Stimulated activated CD4-positive, alpha-beta T cell treated with anti-CD3 and anti-CD28 coated beads, Interleukin-1b, Interleukin-23, amount 100 ng/mL, for 1 hour (primary cell): ENCODE measurements at places on chromosomes 3 and 15.

GRCh38 chr15:101477851-101478362, 11.6 kb downstream of the PCSK6 start:
- DNase-seq = no peak

DNA sequence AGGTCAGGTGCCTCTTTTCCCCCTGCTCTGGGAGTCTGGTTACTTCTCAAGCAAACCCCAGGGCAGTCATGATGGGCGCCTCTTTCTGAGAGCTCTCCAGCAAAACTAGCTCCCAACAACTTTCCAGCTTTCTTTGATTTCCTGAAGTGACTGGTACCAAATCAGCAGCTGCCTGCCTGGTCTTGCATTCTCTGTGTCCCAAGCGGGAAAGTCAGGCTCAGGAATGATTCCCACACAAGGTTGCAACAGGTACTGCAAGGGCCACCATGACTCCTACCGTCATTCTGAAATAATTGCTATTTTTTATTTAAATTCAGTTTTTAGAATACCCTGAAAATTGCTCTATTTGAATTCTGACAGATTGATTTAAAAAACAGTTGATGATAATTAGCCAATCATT, 658.7 kb downstream of the SQOR start:
- no peak for DNase-seq

DNA sequence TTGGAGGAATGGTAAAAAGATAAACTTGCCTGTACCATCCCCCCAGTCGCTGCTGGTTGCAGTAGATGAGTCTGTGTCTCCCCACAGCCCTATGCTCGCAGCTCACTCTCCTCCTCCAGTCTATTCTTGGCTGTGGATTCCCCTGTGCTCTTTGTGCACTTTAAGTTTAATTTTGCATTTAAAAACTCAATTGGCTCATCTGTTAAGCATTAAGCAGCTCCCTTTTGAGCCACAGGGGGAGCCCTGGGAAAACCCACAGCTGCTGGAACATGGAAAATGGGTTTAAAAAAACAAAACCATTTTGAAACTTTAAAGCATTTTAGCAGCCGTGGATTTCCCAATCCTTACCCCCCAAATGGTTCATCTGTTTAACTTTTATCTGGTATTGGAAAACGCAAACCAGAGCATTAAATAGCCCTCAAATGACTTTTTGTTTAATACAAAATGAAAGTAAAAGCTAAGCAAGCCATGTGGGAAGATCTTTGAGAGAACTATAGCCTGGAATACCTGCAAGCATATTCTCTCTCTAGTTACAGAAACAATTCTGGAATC, 536.9 kb downstream of the ZIC1 start:
- no peak for DNase-seq

DNA sequence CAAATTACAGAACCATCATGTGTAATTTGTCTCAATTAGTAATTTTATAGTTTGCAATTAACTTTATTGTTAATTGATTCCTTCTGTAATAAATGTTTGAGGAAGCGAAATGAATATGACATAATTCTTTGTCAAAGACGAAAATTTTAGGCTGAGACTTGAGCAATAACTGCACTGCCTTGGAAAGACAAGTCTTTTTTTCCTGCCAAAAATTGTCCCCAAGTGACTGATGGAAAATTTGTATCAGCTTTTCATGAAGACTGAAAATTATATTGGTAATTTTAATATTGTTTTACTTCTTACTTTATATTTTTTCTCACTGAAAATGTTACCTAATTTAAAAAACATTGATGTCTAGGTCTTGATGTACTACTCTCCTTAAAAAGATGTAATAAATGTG, 622.6 kb downstream of the NLGN1 start:
- no peak for DNase-seq
